ENCODE measurements at places on chromosomes 6 and 20. TPM values are rescaled to one million over a fixed set of nuclear protein-coding genes. Genes with fewer than 3 reads are reported as not detected.

GRCh38 chr20:10174400-10174799, 44.2 kb upstream of the SNAP25 start:
- no peak for DNase-seq

DNA sequence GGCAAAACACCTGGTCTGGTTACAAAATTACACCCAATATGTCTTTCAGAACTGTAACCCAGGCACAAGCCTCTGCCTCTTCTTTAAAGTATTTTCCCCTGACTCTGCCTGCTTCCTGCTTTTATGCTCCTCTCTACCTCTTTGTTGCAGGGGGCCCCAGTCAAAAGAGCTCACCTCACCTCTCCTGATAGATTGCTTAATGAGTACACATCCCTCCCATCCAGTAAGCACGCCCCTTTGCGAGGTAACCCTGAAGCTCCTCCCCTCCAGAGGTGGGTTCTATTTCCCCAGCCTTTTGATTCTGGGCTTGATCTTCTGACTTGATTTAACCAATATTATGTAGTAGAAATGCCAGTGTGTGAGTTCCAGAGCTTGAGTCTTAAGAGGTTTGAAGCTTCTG, 56.6 kb upstream of the EYA2 start:
- DNase-seq: no peak

DNA sequence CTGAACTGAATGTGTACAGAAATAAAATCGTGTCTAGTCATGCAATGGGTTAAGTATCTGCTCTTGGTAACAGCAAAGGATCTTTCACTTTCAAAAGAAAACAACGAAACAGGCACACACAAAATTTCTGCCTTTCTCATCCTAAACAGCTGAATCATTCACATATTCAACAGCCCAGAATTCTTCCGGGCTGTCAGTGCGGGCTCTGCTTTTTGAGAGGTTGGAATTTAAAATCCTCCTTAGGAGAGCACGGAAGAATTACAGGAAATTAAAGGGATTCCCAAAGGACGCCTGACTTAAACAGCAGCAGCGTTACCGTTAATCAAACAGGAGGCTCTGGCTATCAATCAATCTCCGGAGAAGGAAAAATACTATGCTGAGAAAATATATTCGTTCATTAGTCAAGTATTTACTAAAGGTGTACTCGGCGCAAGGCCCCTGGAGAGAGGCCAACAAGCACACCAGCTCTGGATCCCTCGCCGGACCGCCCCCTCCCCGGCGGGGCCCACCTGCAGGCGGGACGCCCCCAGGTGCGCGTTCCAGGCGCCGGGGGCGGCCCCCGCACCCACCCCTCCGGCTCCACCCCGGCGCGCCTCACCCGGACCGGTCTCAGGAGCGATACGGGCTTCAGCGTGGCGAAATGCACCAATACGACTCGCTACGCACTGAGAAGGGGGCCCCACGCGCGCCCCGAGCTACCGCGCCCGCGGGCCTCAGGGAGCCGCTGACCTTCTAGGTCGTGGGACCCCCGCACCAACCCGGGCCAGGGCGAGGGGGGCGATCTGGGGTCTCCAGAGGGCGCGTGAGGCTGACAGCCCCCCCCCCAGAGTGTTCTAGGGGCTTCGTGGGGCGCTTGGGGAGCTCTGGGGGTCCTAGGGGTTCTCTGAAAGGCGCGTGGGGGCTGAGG, 1.0 kb downstream of the NAPB start:
- peak; percentile 16 for DNase-seq

GRCh38 chr6:14799928-14800327, 445.9 kb upstream of the JARID2 start:
- DNase-seq: peak; percentile 82

DNA sequence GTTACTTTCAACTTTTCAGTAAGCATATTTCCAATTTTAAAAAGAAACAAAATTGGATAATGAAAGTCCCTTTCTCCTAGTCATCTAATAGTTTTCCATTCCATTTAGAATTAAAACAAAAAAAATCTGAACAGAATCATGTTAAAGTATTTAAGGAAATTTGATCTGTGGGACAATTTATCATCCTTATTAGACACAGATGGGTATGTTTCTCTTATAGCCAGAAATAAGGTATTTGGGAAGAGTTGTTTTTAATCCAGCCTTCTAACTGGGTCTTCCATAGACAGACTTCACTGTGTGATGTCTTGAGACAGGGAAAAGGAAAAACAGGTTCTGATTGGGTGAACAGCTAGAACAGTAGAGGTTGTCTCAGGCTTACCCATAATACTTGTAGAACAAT, 39.5 kb upstream of the STXBP5 start:
- DNase-seq: no peak

HEY2 gene
- not detected for total RNA-seq

DNA sequence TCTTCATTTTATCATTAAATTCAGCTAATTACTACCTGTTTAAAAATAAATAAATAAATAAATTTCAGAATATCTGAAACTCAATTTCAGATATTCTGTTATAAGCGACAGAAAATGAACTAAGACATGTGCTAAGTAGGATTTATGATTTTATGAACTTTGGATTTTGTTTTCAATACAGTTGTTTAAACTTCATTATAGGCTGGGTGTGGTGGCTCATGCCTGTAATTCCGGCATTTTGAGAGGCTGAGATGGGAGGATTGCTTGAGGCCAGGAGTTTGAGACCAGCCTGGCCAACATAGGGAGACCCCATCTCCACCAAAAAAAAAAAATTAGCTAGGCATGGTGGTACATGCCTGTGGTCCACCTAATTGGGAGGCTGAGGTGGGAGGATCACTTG, 36.0 kb downstream of the AFG1L start:
- no peak for DNase-seq

NKX2-4 gene
- total RNA-seq: 1.1 TPM

- DNase-seq: no peak
Observed at GRCh38 chr6:34455831-34456230, 10.0 kb upstream of the PACSIN1 start.

- DNase-seq: no peak
Observed at GRCh38 chr20:63032861-63033793, 26.4 kb upstream of the BHLHE23 start.

SLC32A1 gene
- not detected for total RNA-seq

SLA2 gene
- total RNA-seq: not detected

- no peak for DNase-seq
Observed at GRCh38 chr6:144379356-144379755, 94.2 kb downstream of the UTRN start.

GRCh38 chr6:109103942-109104341, 8.6 kb downstream of the CEP57L1 start:
- no peak for DNase-seq

GRCh38 chr6:168206186-168206585, 113.4 kb downstream of the DACT2 start:
- no peak for DNase-seq

DNA sequence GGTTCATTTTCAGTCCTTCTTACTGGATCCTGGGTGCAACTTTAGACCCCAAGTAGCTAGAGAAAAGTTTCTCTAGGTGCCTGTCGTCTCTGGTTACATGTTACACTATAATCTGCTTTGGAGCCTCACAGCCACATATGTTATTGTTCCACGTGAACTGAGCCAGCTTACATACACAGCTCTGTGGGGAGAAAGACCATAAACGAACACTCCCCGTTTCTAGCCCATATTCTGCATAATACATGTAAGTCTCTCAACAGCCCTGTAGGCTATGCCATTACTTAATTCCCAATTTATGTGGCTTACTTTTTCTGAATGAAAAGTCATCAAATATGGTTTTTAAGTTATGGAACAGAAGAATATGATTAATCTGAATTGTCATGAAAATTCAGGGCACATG, 233.8 kb downstream of the BCKDHB start:
- no peak for DNase-seq

DNA sequence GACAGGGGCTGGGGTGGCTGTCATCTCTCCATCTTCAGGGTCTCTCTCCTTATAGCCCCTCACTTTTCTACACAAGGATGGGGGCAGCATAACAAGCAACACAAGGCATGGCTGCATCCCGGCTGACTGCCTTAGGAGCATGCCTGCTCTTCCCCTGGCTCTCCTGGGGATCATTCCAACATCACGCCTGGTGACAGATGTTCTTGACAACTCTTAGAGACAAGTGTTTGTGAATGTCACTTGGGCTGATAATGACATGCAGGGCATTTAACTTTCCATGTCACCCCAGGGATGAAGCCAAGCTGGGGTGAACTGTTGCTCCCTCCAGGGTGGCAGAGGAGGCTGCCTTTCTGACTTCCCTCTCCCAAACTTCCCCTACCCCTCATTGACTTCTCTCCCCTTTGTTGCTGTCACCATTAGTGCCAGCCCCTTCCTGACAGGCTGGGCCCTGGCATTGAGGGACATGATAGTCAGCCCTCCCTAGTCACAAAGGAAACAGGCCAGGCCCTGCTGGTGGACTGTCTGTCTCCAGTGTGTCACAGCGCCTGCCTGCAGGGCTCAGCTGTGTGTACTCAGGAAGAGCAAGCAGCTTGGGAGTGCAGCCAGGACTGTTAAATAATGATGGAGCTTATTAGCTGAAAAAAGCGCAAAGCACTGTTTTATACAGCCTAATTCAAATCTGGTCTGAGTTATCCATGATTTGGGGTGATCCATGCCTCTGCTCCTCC, 161.8 kb downstream of the LRFN2 start:
- DNase-seq: no peak

DNA sequence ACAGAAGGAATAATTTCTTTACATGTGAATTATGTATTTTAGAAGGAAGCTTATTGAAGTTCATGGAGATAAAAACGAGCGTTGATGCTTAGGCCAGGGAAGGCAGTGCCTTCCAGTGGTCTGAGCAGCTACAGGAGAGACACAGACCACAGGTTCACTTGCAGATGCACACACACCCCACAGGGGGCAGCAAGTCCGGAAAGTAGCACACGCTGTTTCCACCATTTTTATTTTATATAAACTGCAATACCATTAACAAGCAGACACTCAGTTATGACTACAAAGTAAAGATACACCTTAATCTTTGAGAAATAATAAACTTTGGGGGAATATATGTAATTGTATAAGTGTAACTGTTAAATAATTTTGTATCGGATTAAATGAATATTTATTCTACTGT, 13.5 kb upstream of the DACT2 start:
- peak; percentile 25 for DNase-seq

GRCh38 chr6:15274692-15275387, 29.0 kb downstream of the JARID2 start:
- DNase-seq: no peak

DNA sequence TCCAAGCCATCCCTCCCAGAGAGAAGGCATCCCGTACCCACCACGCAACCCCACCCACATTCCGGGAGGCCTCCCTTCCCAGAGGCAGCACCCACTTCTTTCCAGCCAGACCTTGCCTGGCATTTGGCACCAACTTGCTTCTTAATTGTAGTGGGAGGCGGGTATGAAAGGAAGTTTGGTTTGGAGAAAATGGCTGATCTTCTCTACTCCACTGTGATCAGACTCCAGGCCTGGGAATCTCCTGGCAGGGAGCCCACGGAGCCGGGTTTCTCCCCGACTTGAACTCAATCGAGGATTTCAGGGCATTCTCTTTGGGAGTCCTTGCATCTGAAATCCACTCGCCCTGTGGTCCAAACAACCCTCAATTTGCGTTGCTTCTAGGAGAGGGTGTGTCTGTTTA, 107.1 kb downstream of the ZDHHC14 start:
- no peak for DNase-seq

- no peak for DNase-seq
Observed at GRCh38 chr6:143179096-143179495, 118.4 kb downstream of the AIG1 start.

TBCC gene
- 66.4 TPM for total RNA-seq

- no peak for DNase-seq
Observed at GRCh38 chr6:158865769-158866168, 46.6 kb upstream of the EZR start.

DNA sequence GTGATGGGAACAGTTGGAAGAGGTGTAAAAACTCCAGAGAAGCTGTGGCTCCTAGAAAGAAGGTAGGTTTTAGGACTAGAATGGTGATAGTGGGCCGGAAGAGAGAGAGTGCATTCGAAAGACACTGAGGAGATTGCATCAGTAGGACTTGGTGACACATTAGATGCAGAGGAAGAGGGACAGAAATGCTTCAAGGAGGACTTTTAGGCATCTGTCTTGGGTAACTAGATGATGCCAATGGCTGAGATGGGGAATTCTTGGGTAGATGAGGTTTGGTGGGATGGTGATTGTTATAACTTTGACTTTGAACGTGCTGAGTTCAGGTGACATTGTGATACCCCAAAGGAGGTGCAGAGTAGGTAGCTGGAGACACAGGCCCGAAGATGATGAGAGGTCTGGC, 196.5 kb downstream of the GMPR start:
- no peak for DNase-seq

DNA sequence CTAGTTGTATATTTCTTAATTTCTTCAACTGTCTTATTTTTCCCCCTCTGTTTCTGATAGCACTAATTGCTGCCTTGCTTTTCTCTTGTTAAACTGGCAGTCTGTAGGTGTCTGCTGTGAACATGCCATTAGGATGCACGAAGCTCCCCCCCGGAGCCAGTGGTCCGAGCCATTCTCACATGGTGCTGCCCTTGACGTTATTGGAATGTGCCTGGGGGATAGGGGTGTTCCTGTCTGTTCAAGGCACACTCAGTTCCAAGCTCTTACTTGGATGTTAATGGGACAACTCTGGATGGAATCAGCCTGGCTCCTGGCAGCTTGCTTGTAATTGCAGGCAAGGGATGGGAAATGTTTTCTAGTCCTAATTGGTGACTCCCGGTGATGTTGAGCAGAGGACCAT, 68.4 kb downstream of the RREB1 start:
- DNase-seq: no peak

GRCh38 chr20:32167552-32167951, 40.0 kb downstream of the PLAGL2 start:
- no peak for DNase-seq

GRCh38 chr20:58432186-58432954, 43.3 kb downstream of the VAPB start:
- no peak for DNase-seq

BMP7 gene
- 11.8 TPM for total RNA-seq

- DNase-seq: no peak
Observed at GRCh38 chr20:23308908-23309307, 41.7 kb upstream of the NXT1 start.

DNA sequence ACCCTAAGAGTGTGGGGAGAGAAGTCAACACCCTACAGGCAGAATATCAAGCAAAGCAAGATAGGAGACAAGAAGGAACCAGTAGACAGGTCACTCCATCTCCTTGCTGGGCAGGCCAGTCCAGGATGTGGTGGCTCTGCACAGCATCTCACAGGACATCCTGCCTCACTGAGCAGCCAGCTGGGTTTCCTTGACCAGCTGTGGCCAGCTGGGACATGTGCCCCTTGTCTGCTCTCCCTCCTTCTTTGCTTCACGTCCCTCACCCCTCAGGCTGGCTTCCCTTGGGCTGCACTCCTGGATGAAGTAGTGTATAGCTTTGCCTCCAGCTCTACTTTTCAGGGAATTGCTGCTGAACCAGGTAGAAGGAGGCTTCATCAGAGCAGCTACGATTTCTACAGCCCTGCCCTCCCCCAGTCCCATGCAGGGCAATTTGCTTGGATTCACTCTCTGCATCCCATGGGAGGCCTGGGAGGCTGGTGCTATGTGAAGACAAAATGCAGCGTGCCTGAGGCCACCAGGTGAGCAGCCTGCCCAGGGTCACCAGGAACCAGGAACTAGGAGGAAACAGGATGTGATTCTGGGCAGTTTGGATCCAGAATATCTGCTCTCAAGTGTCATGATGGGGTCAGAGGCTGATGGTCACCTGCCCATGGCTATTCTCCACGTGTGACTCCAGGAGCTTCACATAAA, 110.0 kb upstream of the PMEPA1 start:
- no peak for DNase-seq

SLC24A3 gene
- total RNA-seq: 0.04 TPM

POPDC3 gene
- total RNA-seq: 42.4 TPM

- DNase-seq: no peak
Observed at GRCh38 chr20:57388953-57389694, 2.1 kb upstream of the RBM38 start.

- DNase-seq: no peak
Observed at GRCh38 chr6:124978451-124979293, 16.4 kb downstream of the RNF217 start.

KCNG1 gene
- total RNA-seq: 11.3 TPM
